Fibroblast of lung (primary cell): ENCODE measurements at places on chromosomes 6 and 20. TPM values are rescaled to one million over a fixed set of nuclear protein-coding genes. Genes with fewer than 3 reads are reported as not detected.

HLA-F gene
- polyA plus RNA-seq: 1.5 and 18.7 TPM in 2 replicates

- peak; percentile 77 for DNase-seq
These were observed 65.1 kb downstream of the CGA start for GRCh38 chr6:87029711-87030314.

TMX4 gene
- polyA plus RNA-seq: 20.5 and 21.2 TPM in 2 replicates

- no peak for DNase-seq
These were observed 101.3 kb downstream of the FOXO3 start for GRCh38 chr6:108661982-108662381.

GSTA2 gene
- not detected in 2 replicates for polyA plus RNA-seq

SLC22A7 gene
- not detected in 2 replicates for polyA plus RNA-seq

- no peak for DNase-seq
These were observed 464.1 kb upstream of the ARID1B start for GRCh38 chr6:156313037-156313436.

- no peak for DNase-seq
These were observed 15.9 kb downstream of the UNC5CL start for GRCh38 chr6:41023114-41023513.

GRCh38 chr6:168376811-168377483, 57.4 kb upstream of the DACT2 start:
- no peak for DNase-seq

B3GAT2 gene
- not detected in 2 replicates for polyA plus RNA-seq

- DNase-seq: peak; percentile 72
These were observed 27.1 kb downstream of the RAB44 start for GRCh38 chr6:36724514-36725390.

GRCh38 chr20:1926237-1926636, 31.0 kb downstream of the SIRPA start:
- no peak for DNase-seq

DNA sequence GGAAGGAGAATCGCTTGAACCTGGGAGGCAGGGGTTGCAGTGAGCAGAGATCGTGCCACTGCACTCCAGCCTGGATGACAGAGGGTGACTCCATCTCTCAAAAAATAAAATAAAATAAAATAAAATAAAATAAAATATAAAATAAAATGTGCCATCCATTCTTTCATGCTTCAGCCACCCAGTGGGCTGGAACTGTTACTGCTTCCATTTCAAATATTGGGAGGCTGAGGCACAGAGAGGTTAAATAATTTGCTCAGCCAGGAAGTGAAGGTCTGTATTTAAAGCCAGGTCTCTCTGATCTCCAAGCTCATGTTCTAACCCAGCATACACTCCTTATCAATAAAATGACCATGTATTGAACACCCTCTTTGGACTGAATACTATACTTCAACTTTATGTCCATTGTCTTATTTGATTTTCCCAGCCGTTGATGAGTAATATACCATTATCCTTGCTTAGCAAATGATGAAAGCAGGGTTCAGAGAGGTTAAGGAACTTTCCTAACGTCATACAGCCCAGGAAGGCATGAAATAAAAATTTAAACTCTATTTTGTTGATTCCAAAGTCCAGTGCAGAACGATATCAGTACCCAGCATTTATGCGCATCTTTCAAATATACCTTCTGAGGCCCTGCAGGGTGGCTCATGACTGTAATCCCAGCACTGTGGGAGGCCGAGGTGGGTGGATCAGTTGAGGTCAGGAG, 25.8 kb upstream of the SLC9A8 start:
- peak; percentile 34 for DNase-seq

- no peak for DNase-seq
These were observed 78.1 kb upstream of the FLRT3 start for GRCh38 chr20:14415467-14415866.

DNA sequence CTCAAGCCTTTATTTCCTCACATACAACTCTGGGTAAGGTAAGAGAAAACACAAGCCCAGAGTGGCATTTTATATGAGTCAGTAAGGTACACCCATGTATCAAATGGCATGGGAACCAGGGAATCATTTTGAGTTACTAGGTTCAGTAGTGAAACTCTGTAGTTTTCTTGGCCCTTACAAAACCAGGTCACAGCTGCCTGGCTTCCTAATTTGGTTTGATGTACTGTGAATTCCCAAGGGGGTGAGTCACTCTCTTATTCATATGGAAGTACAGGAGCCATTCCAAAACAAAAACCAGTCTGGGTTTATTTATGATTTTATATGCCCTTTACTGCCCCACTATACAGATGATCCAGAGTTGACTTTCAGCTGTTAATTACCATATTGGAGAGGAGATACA, 70.7 kb downstream of the PDE7B start:
- DNase-seq: peak; percentile 98

DNA sequence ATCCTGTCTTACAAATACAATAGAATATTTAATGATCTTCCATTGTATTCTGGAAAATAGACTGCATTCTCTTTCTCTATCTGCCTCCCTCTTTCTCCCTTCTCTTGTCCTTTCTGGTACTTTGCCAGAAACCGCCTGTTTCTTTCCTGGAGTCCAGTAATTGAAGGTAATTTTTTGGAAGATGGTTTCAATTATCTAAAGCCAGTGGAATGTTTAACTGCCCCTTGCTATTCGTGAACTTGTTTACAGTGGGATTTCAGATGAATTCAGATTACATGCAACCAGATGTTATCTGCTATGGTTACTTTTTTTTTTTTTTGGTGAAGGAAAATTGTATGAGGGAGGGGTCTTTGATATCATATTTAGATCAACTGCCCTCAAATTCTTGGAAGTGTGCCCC, 655.5 kb upstream of the FLRT3 start:
- DNase-seq: peak; percentile 40

DNA sequence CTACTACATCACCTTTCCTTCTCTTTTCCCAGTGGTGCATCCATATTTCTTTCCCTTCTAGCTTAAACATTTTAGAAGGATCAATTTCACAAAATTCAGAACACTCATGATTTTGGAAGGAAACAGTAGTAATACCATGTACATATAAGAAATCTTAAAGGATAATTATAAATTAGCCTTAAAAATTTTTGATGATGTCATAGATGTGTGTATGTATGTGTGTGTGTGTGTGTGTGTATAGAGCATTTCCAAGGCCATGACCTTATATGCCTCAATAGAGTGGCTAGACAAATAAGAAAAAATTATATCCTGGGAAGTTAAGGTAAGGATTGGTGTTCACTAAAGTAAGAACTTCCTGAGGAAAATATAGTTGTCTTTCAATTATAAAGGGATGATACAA, 24.1 kb upstream of the HS3ST5 start:
- DNase-seq: no peak
